ENCODE measurements at places on chromosomes 16 and 17. TPM values are rescaled to one million over a fixed set of nuclear protein-coding genes. Genes with fewer than 3 reads are reported as not detected.

- DNase-seq: no peak
Measured at GRCh38 chr17:34383216-34383615, 20.2 kb upstream of the CCL1 start.

- DNase-seq: no peak
Measured at GRCh38 chr17:78248051-78248914, 16.9 kb downstream of the TMEM235 start.

GRCh38 chr17:61122326-61122913 lies 277.2 kb upstream of the TBX2 start:
- DNase-seq: no peak

- DNase-seq: no peak
Measured at GRCh38 chr17:35612924-35613521, 25.9 kb downstream of the AP2B1 start.

- DNase-seq: no peak
Measured at GRCh38 chr17:77836557-77837041, 121.9 kb upstream of the TNRC6C start.

DNA sequence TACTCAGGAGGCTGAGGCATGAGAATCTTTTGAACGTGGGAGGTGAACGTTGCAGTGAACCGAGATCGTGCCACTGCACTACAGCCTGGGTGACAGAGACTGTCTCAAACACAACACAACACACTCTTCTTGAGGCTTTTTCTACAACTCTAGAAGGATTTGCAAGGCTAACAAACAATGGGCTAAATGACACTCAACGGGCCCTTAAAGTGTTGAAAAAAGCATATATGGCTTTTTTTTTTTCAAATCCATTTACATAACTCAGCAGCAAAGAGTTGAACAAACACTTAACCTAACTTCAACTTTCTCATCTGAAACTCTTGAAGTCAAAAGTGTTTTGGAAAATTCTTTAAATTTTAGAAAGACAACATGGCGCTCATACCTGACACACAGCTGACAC lies 22.3 kb downstream of the CDR2 start:
- no peak for DNase-seq

DNA sequence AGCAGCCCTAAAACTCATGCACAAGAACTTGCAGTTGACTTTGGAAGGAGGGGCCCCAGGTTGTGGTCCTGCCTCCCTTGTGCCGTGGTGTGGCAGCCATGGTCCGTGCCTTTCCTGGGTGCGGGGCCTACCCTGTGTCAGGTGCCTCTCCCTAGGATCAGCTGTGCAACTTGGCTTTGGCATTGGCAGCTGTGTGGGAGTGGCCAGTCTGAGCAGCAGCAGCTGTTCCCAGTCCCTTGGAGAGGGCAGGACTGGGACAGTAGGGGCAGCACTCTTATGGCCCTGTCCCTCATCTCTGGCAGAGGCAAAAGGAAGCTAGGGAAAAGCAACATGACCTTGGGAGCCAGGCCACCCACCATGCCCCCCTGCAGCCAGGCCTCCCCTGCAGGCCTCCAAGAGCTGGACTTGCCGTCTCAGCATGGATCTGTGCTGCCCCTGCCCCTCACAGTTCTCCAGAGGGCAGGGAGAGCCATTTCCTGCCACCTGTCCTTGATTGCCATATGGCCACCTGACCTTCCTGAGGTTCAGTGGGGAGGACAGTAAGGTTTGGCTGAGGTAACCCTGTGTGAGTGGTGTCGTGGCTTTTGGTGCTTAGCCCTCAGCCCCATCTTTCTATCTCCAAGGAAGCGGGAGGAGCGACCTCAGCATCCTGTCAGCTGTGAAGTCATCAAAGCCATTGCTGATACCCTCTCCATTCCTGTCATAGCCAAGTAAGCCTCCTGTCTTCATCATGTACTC lies 15.5 kb upstream of the NFATC3 start:
- no peak for DNase-seq

GRCh38 chr17:65665966-65666365 lies 104.5 kb upstream of the AXIN2 start:
- DNase-seq: no peak

GRCh38 chr17:74864866-74865395 lies 5.2 kb upstream of the GRIN2C start:
- DNase-seq: no peak

- no peak for DNase-seq
Measured at GRCh38 chr17:74282587-74283370, 8.7 kb downstream of the DNAI2 start.

GRCh38 chr16:64705443-64705842 lies 416.4 kb downstream of the CDH11 start:
- no peak for DNase-seq

GRCh38 chr16:47624563-47624962 lies 163.4 kb downstream of the PHKB start:
- no peak for DNase-seq

DNA sequence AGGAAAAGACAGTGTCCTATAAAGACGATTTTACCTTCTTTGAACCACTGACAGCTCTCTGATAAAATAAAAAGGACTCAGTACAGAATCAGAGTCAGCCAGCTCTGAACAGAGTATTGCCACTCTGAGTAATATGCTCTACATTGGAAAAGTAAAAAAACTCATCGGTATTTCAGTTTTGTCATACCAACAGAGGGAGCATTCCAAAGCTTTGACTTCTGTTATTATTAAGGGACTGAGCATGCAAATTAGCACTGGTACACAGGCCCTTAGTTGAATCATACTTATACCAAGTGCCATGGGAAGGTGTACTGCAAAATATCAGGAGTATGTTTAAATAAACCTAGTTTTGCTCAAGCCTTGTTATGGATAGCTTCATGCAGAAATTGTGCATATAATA lies 509.0 kb upstream of the KIF2B start:
- no peak for DNase-seq

- DNase-seq: no peak
Measured at GRCh38 chr17:47352848-47353247, 29.1 kb downstream of the EFCAB13 start.

- no peak for DNase-seq
Measured at GRCh38 chr17:57211543-57211942, 44.8 kb upstream of the MSI2 start.

GRCh38 chr16:4994719-4995434 lies 36.7 kb downstream of the SEC14L5 start:
- no peak for DNase-seq

- DNase-seq: no peak
Measured at GRCh38 chr17:67211742-67212141, 33.3 kb downstream of the HELZ start.

DNA sequence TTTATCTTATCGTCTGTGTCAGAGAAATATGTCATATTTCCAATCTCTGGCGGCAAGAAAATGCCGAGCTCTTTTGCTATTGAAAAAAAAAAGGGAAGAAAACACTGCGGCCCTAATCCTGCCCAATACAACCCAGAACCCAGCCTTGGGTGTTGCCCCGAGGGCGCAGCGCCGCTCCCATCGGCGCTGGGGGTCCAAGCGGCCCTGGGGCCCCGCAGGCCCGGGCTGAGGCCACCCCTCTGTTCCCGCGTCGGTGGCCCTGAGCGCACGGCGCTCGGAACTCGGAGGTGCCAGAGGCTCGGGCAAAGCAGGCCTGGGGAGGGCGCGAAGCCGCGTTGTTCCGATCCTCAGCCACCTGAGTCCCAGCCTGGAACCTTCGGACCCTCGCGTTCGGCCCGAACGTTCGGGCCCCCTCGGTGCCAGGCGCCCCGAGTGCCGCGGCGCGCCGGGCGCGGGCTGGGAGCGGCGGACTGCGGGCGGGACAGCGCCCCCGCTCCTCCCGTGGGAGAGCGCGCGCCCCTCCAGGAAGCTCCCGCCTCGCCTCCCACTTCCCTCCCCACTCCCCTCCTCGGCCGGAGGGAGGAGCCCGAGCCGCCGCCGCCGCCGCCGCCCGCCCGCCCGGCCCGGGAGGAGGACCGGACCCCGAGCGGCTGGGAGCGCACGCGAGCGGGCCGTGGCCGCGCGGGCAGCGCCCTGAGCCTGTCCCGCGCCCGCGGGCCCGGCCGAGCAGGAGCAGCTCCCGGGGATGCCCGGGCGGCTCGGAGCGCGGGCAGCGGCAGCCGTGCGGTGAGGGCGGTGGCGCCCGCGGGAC lies at the start of gene CPNE2:
Gene CPNE2, plus strand, starts transcription at position 609 of the 811 bp plus-strand sequence. CDS start 18,160 bp downstream, outside the sequence.
- no peak for DNase-seq

DNA sequence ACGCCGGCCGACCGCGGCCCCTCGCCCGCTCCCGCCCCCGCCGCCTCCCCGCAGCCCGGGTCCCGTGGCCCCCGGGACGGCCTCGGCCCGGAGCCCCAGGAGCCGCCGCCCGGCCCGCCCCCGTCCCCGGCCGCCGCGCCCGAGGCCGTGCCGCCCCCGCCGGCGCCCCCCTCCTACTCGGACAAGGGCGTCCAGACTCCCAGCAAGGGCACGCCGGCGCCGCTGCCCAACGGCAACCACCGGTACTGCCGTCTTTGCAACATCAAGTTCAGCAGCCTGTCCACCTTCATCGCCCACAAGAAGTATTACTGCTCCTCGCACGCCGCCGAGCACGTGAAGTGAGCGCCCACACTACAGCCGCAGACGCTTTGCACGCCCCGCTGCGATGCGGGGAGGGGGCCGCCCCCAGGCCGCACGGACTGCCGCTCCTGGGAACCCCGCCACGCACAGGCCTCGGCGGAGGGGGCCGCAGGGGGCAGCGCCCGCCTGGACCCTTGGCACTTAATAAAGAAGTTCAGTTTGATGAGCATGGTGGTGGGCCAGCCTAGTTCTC lies 35.5 kb upstream of the ZC3H18 start:
- DNase-seq: no peak

DNA sequence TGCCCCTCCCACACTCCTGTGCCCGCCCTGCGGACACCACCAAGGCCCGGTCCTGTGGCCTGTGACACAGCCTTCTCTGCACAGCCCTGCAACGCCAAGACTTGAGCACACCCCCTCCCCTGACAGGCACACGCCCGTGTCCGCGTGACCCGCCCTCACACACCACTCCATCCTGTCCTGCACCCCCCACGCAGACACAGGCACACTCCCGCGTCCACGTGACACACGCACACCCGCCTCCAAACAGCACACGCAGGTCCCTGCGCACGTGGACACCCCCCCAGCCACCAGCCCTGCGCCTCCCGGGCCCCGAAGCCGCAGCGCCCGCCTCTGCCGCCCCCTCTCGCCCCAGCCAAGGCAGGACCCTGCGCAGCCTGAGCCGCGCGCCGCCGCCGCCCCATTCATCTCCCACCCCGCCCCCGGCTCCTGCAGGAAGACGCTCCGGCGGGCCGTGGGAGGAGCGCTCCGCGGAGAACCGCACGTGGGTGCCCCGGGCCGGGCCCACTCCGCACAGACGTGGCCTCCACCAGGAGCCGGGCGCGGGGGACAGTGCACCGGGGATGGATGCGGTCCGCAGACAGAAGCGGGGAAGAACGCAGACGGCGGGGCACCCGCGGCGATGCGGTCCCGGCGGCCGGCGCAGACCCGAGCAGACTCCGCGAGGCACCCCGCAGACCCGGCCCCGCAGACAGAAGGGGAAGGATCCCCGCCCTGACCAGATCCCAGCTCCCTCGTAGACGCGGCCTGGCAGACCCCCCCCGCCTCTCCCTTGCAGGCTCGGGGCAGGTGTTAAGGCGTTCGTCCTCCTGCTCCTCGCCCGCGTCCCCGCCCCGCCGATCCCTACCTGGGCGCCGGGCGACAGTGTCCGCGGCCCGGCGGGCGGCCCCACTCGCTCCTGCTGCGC lies 506 bp downstream of the CAMKK1 start:
- DNase-seq: no peak

DNA sequence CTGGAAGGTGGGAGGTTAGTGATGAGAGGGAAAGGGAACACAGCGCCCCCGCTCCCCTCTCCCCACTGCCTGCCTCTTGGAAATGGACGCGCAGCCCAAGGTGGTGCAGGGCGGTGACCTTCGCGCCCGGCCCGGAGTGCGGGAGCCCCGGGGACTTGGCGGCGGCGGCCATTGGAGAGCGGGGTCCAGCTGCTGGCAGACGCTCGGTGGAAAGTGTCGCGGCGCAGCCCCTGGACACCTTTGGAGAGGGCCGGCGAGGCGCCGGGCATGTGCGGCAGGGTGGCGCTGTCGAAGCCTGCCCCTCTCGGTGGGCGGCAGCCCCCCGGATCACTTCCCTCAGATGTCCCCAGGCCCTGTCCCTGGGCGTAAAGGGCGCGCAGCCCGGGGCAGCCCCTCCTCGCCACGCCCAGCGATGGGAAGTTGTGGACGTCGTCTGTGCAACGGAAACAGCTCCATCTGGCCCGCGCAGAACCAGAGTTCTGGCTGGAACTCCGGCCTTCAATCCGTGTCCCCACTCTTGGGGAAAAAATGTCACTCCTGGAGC lies 16.7 kb downstream of the SALL1 start:
- no peak for DNase-seq

GRCh38 chr17:38508570-38508950 lies 80.3 kb downstream of the ARHGAP23 start:
- DNase-seq: no peak

GRCh38 chr16:52743707-52744106 lies 196.8 kb upstream of the TOX3 start:
- DNase-seq: no peak

- no peak for DNase-seq
Measured at GRCh38 chr17:71444078-71444477, 676.7 kb upstream of the SOX9 start.

DNA sequence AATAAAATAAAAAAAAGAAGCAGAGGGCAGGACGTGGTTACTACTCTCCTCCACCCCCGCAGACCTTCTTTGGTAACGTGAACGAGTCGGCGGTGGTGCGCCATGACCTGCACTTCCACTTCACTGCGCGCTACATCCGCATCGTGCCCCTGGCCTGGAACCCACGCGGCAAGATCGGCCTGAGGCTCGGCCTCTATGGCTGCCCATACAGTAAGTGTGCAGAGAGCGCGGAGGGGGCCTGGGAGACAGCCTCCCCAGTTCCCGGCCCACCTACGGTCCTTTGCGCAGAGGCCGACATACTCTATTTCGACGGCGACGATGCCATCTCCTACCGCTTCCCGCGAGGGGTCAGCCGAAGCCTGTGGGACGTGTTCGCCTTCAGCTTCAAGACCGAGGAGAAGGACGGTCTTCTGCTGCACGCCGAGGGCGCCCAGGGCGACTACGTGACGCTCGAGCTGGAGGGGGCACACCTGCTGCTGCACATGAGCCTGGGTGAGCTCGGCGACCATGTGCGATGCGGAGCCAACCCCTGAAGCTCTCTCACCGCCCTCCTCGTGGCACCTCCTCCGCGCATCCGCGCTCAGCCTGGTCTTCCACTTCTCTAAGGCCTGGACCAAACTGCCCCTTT lies 2.7 kb downstream of the CNTNAP1 start:
- no peak for DNase-seq

- no peak for DNase-seq
Measured at GRCh38 chr16:52252680-52253079, 294.3 kb downstream of the TOX3 start.

HOXB1 gene
- polyA plus RNA-seq: 0.35 TPM

MFSD6L gene
- 3.9 TPM for polyA plus RNA-seq

AOC3 gene
- 5.3 TPM for polyA plus RNA-seq

TMEM235 gene
- polyA plus RNA-seq: not detected

MOSMO gene
- 18.6 TPM for polyA plus RNA-seq

ADAD2 gene
- polyA plus RNA-seq: not detected

PRAC1 gene
- polyA plus RNA-seq: not detected

ASPA gene
- 25.5 TPM for polyA plus RNA-seq

CPHXL2 gene
- not detected for polyA plus RNA-seq

MYH1 gene
- polyA plus RNA-seq: not detected

GNG13 gene
- 0.12 TPM for polyA plus RNA-seq

SPATA22 gene
- polyA plus RNA-seq: 0.56 TPM

NUBP1 gene
- 33.0 TPM for polyA plus RNA-seq

HS3ST2 gene
- 0.06 TPM for polyA plus RNA-seq

HP gene
- polyA plus RNA-seq: 0.51 TPM

ACLY gene
- 80.8 TPM for polyA plus RNA-seq

Measured in right renal cortex interstitium (tissue), 3 donors.